Activated naive CD4-positive, alpha-beta T cell treated with anti-CD3 and anti-CD28 coated beads for 36 hours (primary cell): ENCODE measurements at places on chromosomes 11 and 22.

DNA sequence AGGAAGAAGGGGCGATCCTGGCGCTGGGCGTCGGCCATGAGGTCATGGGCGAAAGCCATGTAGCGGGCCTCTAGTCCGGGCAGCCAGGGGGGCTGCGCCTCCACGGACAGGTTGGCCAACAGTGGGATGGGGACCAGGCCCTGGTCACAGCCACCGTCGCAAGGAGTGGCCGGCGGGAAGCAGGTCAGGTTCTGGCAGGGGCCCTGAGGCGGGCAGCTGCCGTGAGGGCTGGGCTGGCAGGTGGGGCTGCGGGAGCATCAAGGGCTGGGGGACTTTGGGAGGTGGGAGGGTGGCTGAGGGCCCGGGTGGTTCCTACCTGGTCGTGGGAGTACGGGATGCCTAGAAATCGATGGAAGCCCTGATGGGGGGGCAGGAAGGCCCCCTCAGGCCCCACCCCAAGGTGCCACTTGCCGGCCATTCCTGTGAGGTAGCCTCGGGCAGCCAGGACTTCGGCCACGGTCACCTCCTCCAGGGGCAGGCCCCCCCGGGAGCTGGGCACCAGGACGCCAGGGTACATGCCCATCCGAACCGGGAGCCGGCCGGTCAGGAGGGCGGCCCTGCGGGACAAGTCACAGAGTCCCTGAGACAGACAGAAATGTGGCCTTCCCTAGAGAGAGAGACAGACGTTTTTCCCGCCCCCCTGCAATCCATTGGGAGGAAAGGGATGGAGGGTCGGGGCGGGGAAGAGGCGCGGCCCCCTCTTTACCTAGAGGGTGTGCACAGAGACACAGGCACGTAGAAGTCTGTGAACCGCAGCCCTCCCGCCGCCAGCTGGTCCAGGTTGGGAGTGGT, 906 bp downstream of the ARSA start:
- no peak for DNase-seq

DNA sequence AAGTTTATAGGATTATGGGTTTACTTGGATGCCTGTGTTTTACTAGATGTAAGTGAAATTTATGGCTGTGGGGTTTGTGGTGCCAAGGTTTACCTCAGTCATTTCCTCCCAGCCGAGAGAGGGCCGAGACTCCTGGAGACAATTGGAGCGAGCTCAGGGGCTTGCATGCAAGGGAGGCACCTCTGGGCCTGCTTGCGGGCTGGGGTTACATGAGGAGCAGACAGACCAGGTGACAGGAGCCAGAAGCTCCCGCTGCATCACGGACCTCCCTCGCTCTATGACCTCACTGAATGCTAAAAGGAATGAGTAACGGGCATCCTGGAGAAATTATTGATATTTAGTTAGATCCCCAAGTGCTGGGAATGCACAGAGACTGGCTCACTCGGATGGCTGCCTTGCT, 275.2 kb upstream of the KIRREL3 start:
- no peak for DNase-seq

GRCh38 chr11:18615628-18616392, 16.2 kb downstream of the MISFA start:
- DNase-seq = no peak

GRCh38 chr11:47335733-47336132, 16.8 kb downstream of the MYBPC3 start:
- no peak for DNase-seq

GRCh38 chr22:17976121-17976520, 48.2 kb downstream of the MICAL3 start:
- DNase-seq = no peak

DNA sequence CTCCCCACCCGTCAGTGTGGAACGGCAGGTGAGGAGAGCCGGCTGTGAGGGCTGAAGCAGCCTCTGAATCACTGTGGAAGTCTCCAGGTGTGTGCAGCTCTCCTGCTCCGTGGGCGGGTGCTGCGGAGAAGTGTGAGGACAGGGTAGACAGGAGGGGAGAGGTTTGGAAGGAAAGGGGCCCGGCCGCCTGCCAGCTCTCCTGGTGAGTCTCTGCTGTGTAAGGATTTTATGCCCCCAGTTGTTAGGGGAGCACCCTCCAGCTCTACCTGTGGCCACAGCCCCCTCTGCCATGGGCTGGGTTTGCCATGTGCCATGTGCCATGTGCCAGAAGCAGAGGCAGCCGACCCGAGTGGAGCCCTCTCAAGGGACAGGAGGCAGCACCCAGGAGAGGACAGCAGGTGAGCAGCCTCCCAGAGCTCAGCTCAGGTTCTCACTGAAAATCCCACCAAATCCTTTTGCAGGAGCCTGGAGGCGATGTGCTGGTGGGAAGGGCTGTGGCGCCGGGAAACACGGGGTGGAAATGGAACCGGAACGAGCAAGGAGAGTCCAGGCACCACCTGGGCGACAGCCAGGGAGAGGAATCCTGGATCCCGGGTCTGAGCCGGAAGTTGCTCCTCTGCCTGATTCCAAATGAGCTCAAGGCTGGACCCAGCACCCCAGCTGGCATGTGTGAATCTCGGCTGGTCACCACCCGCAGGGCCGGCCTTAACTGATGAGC, 804.4 kb downstream of the BRD1 start:
- no peak for DNase-seq

DNA sequence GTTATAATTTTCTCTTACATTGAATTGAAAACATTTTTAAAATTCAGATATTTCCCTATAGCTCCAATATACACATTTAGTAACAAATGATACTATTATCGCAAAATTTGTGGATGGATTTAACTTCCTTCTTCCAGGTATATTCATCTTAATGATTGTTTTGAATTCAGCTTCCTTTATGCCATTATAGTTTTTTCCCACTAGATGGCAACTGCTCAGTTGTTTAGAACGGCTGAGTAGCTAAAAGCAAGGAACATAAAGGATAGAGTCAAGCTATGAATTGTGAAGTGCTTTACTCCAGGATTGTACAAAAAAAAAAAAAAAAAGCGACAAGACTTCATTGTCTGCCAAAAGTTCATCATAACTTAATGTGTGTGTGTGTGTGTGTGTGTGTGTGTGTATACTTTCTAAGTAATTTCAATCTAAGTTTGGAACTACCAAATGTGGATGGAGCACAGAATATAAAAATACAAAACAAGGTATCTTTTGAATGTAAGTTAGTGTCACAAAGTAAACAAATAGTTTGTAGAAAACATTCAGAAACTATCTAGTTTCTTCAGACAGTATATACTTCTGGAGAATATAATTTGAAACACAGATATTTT, 846.4 kb downstream of the DLG2 start:
- DNase-seq = no peak

DNA sequence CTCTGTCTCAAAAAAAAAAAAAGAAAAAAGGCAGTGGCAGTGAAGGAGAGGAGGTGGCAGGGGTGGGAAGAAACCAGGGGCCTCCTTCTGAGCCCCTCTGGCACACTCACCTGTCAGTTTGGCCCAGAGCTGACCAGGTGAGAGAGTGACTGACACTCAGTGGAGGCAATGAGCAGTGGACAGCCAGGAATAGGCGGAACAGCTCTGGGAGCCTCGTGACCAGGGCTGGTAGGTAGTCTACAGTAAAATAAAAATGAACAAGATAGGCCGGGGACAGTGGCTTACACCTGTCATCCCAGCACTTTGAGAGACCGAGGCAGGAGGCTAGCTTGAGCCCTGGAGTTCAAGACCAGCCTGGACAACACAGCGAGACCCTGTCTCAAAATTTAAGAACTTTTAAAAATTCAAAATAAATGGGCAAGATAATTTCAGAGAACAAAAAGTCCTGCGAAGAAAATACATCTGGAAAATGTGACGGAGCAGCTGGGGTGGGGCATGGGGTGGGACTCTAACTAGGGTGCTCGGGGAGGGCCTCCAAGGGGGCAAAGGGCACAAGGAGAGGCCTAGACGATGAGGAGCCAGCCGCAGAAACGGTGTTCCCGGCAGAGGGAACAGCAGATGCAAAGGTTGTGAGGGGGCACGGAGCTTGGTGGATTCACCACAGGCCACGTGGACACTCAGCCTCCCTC, 3.8 kb upstream of the PDXP start:
- no peak for DNase-seq

DNA sequence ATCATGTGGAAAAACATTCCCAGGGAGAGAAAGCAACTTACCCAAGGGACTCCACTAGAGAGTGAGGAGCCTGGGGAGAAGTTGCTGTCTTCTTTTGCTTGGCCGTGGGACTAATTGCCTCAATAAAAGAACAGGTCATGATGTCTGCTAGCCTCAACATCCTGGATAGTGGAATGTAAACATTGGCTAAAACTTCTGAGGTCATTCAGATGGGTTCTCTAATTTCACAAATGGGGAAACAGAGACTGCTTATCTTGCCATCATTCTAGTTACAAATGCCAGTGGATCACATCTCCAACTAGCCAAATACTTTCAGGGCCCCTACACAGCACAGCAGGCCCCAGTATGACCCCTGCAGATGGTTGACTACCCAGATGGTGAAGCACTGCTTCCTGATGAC, 28.4 kb upstream of the PAMR1 start:
- DNase-seq = no peak

GRCh38 chr11:40175980-40176379, 1283.5 kb downstream of the LRRC4C start:
- no peak for DNase-seq

DNA sequence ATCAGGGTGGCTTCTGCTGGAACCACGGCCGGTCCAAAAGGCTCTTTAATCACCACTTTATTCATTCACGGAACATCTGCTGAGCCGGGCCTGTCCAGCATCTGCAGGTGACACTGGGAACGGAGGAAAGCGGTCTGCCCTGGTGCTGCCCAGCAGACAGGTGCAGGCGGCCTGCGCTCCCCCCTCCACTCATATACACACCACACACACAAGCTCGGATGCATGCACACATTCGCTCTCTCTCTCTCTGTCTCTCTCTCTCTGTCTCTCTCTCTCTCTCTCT, 736.9 kb downstream of the BRD1 start:
- DNase-seq = no peak

DNA sequence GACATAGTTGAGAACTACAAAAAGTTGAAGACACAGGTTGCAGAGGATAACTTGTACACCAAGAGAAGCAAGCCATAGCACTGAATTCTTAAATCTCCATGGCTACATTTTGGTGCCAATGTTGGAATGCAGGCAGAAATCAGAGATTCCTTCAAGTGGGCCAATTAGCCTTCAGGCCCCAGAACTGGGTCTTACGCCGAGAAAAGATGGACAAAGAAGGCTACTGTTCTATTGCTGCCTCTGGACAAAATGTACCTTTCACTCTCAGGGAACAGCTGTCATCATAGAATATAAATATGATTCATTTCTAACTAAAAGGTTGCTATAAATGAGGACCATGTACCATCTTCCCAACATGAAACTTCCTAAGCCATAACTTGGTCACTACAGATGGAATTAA, 13.7 kb downstream of the TMEM216 start:
- DNase-seq = no peak

DNA sequence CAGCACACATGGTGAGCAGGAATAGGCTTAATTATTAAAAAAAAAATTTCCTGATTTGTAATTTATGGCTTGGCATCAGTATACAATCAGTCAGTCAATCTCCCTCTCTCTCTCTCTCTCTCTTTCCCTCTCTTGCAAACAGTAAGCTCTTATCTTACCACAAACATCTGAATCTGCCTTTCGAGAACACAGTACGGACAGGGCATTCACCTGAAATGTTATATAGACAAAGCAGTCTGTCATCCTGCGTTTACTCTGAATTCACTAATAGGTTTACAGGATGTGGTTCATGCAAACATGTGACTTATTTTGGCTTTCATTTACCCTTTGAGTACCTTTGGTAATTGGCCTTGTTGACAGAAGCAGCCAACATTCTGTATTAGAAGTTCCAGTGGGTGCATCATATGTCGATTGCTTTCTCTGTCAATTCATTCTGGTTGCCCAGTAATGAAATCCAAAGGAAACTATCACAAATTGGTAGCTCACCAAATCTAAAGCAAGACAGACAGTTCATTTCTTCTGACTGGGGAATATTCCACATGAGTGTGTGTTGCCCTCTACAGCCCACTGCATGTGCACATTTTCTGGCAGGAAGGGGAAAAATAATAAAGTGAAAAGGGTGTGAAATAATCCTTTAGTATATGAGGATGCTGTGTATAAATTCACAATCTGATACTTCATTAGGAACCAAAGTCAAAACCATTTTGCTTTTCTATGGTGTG, 1058.2 kb downstream of the LRRC4C start:
- no peak for DNase-seq

- DNase-seq = no peak
Observed at GRCh38 chr11:73206801-73207200, 11.3 kb upstream of the P2RY2 start.

- DNase-seq = no peak
Observed at GRCh38 chr11:71172680-71173079, 79.7 kb downstream of the SHANK2 start.

- no peak for DNase-seq
Observed at GRCh38 chr11:59012398-59013265, 73.3 kb downstream of the GLYATL1 start.

GRCh38 chr11:132126973-132127899, 756.8 kb downstream of the NTM start:
- peak; percentile 7 for DNase-seq

GRCh38 chr11:36141956-36142355, 147.3 kb downstream of the COMMD9 start:
- DNase-seq = no peak

DNA sequence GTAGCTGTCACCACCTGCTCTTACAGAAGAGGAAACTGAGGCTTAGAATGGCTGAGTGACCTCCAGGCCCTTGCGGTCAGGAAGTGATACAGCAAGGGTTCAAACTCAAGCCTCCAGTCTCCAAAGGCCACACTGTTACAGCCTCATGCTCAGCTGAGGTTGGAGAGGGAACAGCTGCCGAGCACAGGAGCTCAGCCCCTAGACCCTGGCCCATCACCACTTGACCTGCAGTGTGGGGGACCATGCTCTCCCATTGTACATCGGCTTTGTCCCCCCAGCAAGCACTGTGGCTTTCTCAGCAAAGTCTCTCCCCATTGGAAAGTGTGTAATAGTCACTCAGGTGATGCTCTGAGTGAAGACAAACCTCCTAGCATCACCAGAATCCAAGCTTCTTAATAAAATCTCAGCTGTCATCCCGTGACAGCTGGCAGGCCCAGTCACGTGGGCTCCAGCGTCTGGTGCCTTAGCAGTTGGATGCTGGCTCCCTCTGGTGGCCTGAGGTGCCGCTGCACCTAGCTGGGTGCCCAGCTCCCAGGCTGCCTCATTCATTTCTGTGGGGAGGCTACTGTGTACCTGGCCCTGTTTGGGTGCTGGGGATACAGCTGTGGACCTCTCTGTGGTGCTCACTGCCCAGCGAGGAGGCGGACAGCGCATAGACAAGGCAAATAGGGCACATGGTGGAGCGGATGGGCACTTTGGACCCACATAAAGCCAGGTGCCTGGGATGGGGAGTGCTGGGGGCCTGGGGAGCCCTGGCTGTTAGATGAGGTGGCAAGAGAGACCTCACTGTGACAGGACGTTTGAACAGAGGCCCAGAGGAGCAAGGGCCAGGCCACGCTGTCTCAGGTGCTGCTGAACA, 19.1 kb upstream of the MYRF start:
- peak; percentile 90 for DNase-seq
